Aorta (tissue), 5 donors: ENCODE measurements at places on chromosomes 2 and 18. TPM values are rescaled to one million over a fixed set of nuclear protein-coding genes. Genes with fewer than 3 reads are reported as not detected.

Gene ZNF385B
- total RNA-seq = 4.6 TPM

Gene NPHP1
- total RNA-seq = 8.3 TPM

Gene TFPI
- total RNA-seq = 105 TPM

Gene VWA3B
- total RNA-seq = 0.36 TPM

Gene LRRTM4
- 2.7 TPM for total RNA-seq

Gene SPP2
- not detected for total RNA-seq

Gene ELOA2
- total RNA-seq = not detected

Gene MLPH
- total RNA-seq = 10.1 TPM

Gene TXNDC2
- 0.65 TPM for total RNA-seq

Gene GALNT3
- total RNA-seq = 2.0 TPM

Gene IL1F10
- total RNA-seq = not detected

Gene ITGA4
- 13.1 TPM for total RNA-seq

Gene KIAA2012
- not detected for total RNA-seq

Gene TEKT4
- not detected for total RNA-seq

Gene L3MBTL4
- total RNA-seq = 2.8 TPM

Gene TSPYL6
- total RNA-seq = not detected

Gene NABP1
- 74.4 TPM for total RNA-seq

Gene IL36A
- not detected for total RNA-seq

Gene FAHD2B
- total RNA-seq = 12.0 TPM

Gene NYAP2
- 1.7 TPM for total RNA-seq

Gene MARCO
- 29.2 TPM for total RNA-seq

Gene FHOD3
- total RNA-seq = 42.0 TPM

Gene PLEKHB2
- total RNA-seq = 23.8 TPM

Gene PRADC1
- total RNA-seq = 15.9 TPM

Gene CD8B2
- 0.09 TPM for total RNA-seq

Gene HOXD11
- 0.29 TPM for total RNA-seq

Gene PPM1G
- total RNA-seq = 42.7 TPM

Gene AQP12B
- total RNA-seq = not detected

Gene CELF4
- not detected for total RNA-seq
